Stimulated activated CD4-positive, alpha-beta T cell treated with anti-CD3 and anti-CD28 coated beads, TNF-alpha, amount 100 ng/mL, for 1 hour (primary cell): ENCODE measurements at places on chromosomes 16 and 17.

DNA sequence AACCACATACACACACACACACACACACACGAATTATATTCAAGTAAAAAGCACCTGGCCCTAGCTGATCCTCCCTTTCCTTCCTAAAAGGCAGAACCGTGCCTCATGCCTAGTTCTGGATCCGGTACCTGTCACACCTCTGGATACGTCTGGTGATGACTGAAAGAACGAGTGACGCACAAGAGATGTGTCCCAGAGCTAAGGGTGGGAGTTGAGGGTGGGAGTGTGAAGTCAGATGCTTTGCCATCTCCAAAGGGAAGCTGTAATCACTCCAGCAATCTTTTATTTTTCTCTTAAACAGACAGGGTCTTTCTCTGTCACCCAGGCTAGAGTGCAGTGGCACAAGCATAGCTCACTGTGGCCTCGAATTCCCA is 26.5 kb upstream of the GSG1L start:
- no peak for DNase-seq

- no peak for DNase-seq
Measured at GRCh38 chr17:34254146-34254545, 939 bp upstream of the CCL2 start.

DNA sequence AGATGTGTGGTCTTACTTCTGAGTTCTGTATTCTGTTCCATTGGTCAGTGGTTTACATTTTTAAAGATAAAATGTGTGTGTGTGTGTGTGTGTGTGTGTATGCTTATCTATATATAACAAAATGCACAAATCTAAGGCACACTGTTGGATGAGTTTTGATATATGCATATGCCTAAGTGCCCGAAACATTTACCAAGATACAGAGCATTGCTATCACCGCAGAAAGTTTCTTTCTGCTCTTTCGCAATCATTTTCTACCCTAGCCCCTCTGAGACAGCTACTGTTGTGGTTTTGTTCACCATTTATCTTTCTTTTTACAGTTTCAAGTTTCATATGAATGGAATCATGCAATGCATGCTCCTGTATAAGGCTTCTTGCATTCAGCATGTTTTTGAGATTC is 97.0 kb downstream of the MRTFB start:
- DNase-seq: no peak

- no peak for DNase-seq
Measured at GRCh38 chr16:15553313-15554088, 89.5 kb downstream of the MARF1 start.

GRCh38 chr16:61792194-61792909 is 243.9 kb downstream of the CDH8 start:
- DNase-seq: no peak

DNA sequence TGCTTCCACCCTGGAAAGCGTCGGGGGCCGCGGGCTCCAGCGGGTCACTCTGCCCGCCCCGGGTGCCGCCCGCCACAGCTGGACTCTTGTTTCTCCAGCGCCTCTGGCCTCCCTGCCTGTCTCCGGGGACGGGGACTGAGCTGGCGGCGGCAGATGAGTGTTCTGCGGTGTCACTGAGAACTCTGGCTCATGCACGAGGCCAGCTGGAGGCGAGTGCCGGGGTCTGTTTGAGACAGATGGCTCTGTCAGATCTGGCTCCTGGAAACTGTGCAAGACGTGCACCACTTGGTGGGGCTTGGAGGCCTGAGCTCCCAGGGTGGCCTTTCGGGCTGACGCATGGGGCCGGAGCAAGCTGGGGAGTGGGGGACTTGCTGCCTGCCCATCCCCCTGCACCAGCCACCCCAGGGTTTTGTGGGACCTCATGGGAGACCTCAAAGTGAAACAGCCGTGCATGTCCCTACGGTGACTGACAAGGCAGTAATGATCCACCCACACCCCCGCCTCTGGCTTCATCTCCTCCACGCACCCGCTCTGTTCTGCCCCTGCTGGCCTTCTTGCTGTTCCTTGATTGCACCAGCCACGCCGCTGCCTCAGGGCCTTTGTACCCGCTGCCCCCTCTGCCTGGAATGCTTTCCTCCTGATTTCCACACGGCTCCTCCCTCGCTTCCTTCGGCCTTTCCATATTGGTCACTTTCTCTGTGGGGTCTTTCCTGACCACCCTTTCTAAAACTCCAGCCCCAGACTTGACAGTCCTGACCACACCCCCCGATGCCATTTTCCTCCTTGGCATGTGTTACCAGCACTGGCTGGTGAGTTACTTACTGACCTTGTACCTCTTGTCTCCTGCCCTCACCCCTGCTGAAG is 174.9 kb upstream of the CIBAR2 start:
- DNase-seq: no peak

GRCh38 chr17:17063546-17064122 is 21.4 kb downstream of the MPRIP start:
- DNase-seq: no peak

DNA sequence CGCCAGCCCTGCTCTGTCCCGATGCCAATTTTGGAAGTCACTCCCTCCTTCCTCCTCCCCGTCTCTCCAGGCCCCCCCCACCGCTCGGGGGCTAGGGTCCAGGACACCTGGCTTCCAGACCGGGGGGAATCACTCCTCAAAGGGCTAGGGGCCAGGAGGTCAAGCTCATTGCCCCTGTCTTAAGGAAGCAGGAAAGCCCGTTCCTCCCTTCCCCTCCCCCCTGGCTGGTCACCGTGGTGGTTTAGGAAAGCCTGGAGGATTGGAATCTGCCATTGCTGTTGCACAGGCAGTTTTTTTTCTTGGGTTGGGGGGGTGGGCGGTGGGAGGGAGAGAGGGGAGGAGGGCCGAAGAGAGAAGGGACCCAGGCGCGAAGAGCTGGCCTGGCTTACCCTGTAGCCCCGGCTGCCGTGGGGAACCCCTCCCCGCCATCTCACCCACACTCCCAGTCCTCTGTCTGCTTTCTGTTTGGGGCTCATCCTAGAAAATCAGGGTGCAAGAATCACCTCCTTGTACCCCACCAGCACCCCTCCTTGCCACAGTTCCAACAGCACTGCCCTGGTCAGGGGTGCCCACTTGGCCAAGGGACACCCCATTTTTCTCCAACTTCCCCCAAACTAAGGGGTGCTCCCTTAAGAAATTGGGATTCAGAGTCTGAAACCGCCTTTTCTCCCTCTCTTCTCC is 2.9 kb upstream of the BCL6B start:
- no peak for DNase-seq

GRCh38 chr16:47492428-47493377 is 31.6 kb downstream of the PHKB start:
- no peak for DNase-seq

DNA sequence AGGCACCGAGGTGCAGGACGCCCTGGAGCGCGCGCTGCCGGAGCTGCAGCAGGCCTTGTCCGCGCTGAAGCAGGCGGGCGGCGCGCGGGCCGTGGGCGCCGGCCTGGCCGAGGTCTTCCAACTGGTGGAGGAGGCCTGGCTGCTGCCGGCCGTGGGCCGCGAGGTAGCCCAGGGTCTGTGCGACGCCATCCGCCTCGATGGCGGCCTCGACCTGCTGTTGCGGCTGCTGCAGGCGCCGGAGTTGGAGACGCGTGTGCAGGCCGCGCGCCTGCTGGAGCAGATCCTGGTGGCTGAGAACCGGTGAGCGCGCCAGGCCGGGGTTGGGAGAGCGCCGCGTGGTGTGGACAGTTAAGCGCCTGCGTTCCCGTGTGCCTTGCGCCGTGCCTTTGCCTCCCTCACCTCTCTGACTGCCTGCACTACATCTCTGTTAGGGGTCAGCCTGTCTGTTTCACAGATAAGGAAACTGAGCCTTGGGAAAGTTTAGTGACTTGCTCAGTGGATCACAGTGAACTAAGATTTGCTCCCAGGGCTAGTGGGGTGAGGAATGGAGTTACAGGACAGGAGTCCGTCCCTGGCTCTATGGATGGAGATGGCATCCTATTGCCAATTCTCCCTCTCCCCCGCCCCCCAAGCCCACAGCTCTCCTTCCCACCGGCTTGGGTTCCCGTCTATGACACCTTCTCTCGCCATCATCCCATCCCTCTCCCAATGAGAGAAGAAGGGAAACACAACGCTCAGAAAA is 880 bp downstream of the SARM1 start:
- DNase-seq: no peak

DNA sequence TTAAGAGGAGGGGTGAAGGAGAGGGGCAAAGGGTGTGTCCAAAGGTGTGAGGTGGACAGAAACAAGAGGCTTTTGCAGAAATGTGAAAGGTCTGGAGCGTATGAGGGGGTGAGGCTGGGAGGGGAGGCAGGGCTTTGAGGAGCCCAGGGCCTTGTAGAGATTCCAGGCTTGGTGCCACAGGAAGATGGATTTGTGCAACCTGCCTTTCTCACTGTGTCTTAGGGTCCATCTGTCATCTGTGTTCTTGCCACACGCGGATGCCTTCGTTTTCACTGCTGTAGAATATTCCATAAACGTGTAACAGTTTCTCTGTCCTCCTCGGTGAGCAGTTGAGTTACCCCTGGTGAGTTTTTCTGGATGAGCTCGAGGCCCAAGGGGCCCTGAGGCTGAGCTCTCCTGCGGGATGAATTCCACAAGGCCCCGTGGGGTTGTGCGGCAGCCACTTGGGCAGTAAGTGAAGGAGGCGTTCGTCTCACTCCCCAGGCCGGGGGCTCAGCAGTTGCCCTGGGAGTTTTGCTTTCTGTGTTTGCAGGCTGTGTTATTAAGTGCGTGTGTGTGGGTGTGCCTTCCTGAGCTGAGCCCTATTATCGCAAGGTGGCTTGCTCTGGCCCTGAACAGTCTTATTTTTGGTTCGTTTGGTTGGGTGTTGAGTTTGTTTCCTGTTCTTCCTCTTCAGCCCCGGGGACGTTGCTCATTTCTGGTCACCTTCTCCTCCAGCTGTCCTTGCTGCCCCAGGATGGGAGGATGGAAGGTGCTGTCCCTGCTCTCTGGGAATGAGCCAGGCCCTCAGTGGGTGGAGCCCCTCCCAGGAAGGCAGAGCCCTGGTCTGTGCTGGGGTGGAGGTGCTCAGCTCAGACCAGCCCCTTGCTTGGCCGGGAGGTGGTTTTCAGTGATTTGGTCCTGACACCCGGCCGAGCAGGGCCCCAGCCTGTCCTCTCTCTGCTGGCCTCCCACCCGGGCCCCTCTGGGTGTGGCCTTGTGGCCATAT is 28.4 kb downstream of the BAIAP2 start:
- DNase-seq: no peak

DNA sequence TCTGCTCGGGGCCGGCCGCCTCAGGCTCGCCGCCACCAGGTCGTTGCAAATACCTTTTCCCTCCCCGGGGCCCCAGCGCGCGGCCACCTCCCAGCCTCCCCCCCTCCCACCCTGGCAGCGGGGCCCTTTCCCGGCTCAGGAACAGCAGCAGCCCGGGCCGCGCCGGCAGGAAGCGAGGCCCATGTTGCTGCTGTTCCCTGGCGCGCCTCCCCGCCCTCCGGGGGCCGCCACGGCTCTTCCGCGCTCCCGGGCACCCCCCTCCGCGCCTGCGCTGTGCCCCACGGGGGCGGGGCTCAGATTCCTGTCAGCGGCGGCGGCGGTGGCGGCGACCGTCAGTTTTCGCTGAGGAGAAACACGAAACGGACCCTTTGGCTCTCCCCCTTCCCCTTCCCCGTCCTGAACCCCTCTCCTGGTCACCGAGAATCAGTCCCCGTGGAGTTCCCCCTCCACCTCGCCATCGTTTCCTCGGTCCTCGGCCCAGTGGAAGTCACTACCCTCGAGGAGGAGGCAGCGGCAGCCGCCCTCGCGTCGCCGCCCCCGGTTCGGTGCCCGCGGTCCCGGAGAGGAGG is at the start of gene NFAT5:
TSS of gene NFAT5 (plus strand) at position 296 of the 569 bp plus-strand sequence. CDS start 336 bp downstream, outside the sequence.
- peak; percentile 95 for DNase-seq

DNA sequence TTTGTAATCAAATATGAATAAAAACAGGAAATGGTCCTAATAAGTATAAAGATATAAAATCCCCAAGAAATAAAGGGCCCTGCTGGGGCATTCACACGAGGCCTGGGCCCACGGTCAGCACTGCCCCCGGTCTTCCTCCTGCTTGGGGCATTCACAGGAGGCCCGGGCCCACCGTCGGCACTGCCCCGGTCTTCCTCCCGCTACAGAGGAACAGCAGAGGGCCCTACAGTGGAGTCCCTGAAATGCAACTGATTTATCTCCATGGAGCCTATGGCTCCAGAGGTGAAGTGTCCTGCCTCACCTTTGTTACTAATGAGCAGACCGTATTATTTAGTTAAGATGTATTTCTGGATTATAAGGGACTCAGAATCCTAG is 46.5 kb downstream of the MAP1LC3B start:
- DNase-seq: no peak
